ENCODE measurements at places on chromosomes 13 and 19. TPM values are rescaled to one million over a fixed set of nuclear protein-coding genes. Genes with fewer than 3 reads are reported as not detected.

The CD70 gene
- 1.2 TPM for total RNA-seq

The ZNF99 gene
- not detected for total RNA-seq

The PLVAP gene
- not detected for total RNA-seq

The MBD3L2 gene
- total RNA-seq, result not detected

The GPR12 gene
- total RNA-seq, result not detected

The ERICH4 gene
- total RNA-seq, result not detected

The DPF1 gene
- total RNA-seq, result 1.7 TPM
